ENCODE measurements at places on chromosomes 7 and 10. TPM values are rescaled to one million over a fixed set of nuclear protein-coding genes. Genes with fewer than 3 reads are reported as not detected.

DNA sequence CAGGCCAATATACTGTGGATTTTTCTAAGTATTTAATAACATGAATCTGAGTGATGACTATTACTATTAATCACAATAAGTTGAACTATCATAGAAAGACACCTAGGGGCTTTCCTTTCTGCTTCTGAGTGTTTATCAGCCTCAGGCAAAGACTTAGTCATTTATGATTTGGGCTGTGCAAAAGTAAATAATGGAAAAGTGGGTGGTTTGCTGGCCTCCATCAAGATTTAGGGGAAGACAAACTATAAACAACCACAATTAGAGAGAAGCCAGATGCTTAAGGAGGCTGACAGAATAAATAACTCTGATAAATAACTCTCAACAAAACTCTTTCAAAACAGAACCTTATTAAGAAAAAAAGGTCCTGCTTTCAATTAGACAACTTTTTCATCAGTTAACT is 64.7 kb downstream of the MACC1 start:
- DNase-seq: peak; percentile 19

Gene BTBD16
- not detected for total RNA-seq

Gene INMT
- total RNA-seq: not detected

Gene PAX4
- total RNA-seq: not detected

GRCh38 chr7:158271646-158272045 is 316.0 kb downstream of the PTPRN2 start:
- DNase-seq: no peak

GRCh38 chr10:93715345-93715744 is 13.0 kb upstream of the FRA10AC1 start:
- no peak for DNase-seq

- no peak for DNase-seq
These were observed 75.2 kb upstream of the CELF2 start for GRCh38 chr10:10942441-10942840.

- no peak for DNase-seq
These were observed 317.4 kb downstream of the EXOC4 start for GRCh38 chr7:133570321-133570720.

- DNase-seq: no peak
These were observed 6.8 kb upstream of the SLK start for GRCh38 chr10:103960103-103960502.

DNA sequence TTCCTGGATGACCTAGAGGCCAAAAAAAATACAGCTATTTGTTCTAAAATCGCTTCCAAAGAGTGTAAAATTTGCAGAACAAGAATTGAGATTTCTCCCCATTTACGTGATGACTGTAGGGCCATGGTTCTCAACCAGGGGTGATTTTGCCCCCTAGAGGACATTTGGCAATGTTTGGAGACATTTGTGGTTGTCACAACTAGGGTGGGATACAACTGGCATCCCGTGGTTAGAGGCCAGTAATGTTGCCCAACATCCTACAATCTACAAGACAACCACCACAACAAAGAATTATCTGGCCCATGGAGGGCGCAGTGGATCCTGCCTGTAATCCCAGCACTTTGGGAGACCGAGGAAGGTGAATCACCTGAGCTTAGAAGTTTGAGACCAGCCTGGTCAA is 22.8 kb upstream of the MALSU1 start:
- DNase-seq: no peak

DNA sequence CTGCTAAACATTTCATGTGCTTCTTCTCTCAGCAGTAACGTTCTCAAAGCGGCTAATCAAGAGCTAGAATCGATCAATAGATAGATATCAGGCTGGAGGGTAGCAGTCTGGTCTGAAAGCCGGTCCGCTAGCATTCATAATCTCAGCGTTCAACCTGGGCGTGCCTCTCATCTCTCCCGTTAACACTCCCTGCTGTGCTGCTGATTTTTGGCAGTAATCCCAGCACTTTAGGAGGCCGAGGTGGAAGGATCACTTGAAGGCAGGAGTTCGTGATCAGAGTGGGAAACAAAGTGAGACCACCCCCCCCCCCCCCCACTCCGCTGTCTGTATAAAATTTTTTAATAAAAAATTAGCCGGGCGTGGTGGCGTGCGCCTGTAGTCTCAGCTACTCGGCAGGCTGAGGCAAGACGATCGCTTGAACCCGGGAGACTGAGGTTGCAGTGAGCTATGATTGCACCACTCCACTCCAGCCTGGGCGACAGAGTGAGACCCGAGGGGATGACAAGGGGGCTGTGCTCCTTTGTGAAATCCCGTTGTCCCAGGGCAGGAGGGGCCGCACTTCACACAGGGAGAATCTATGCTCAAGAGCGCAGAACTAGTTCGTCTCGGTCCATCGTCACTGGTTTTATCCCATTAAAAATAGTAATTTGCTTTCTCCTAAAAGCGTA is 624 bp upstream of the CEP55 start:
- peak; percentile 53 for DNase-seq

- DNase-seq: no peak
These were observed 3.4 kb upstream of the CLDN15 start for GRCh38 chr7:101241015-101241363.

GRCh38 chr10:78357141-78358063 is 323.7 kb downstream of the RPS24 start:
- no peak for DNase-seq

GRCh38 chr7:132440151-132440550 is 136.1 kb downstream of the PLXNA4 start:
- DNase-seq: no peak

DNA sequence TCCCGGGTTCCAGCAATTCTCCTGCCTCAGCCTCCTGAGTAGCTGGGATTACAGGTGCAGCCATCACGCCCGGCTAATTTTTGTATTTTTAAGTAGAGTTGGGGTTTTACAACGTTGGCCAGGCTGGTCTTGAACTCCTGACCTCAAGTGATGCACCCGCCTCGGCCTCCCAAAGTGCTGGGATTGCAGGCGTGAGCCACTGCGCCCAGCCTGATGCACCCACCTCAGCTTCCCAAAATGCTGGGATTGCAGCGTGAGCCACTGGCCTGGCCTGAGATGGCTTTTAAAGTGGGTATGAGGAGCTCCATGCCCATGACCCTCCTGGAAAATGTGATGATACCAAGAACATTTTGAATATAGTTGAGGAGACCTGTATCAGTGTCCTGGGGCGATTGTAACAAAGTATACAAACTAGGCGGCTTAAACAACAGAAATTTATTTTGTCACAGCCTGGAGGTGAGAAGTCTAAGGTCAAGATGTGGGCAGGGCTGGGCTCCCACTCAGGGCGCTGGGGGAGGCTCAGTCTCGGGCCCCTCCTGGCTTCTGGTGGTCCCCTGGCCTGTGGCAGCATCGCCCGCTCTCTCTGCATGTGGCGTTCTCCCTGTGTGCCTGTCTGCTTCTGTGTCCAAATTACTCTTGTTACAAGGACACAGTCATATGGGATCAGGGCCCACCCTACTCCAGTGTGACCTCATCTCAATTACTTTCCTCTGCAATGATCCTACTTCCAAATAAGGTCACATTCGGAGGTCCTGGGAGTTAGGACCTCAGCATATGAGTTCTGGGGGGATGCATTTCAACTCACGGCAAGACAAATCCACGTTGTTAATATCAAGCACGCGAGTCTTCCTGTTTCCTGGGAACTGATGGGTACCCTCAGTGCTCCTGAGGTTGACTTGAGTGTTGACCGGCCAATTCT is 108.8 kb downstream of the ACTR3B start:
- no peak for DNase-seq
